Stomach (tissue), 19 donors: ENCODE measurements at places on chromosomes 2 and 18.
A peak's percentile ranks its signal among the peaks of the same experiment; 100 is the strongest.

- DNase-seq = peak; percentile 69
Measured at GRCh38 chr2:237858294-237859081, 935 bp upstream of the RAMP1 start.

- no peak for DNase-seq
Measured at GRCh38 chr2:236743921-236744280, 174.3 kb downstream of the ACKR3 start.

DNA sequence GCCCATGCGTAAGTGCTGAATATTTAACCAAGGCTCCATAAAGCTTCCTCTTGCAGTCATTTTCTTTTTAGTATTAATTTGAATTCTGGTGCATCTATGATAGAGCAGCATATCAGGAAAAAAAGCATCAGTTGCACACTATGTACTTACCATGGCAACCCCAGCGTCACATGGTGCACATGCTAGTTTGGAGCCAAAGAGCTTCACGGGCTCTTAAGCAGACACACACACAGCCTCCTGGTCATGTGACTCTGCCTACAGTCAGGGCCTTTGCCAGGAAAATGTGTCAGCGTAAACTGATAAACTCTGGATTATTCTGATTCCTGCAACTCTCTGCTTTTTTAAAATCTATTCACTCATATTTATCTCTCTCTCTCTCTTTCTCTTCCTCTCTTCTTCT is 30.2 kb downstream of the NYAP2 start:
- peak; percentile 83 for DNase-seq

DNA sequence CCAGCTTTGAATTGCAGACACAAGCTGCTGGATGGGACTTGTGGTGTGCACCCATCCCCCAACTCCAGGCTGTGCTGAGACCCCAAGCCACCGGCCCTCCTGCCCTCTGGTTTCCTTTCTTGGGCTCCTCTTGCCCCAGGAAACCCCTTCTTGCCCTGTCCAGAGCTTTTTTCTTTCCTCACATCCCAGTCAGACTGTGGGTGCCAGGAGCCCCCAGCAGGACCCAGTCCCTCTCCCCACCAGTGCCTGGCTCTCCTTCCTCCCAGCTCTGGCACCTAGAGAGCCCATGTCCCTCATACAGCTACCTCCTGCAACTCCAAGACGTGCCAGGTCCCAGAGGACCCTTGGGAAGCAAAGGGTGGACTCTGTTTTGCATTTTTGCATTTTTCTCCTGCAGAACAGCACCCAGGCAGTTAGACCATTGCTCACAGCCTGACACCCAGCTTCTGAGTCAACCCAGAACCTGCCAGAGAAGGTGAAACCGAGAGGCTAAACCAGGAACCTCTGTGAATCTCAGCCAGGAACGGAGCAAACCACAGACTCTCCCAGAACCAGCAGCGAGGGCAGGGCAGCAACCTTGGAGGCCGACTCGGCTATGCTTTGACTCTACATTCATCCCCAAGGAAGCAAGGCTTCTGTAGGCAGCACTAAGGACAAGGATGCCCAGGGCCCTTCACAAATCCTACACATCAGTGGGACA is 221.1 kb downstream of the ANAPC1 start:
- DNase-seq = no peak

- DNase-seq = no peak
Measured at GRCh38 chr18:70520867-70521266, 232.0 kb downstream of the SOCS6 start.

DNA sequence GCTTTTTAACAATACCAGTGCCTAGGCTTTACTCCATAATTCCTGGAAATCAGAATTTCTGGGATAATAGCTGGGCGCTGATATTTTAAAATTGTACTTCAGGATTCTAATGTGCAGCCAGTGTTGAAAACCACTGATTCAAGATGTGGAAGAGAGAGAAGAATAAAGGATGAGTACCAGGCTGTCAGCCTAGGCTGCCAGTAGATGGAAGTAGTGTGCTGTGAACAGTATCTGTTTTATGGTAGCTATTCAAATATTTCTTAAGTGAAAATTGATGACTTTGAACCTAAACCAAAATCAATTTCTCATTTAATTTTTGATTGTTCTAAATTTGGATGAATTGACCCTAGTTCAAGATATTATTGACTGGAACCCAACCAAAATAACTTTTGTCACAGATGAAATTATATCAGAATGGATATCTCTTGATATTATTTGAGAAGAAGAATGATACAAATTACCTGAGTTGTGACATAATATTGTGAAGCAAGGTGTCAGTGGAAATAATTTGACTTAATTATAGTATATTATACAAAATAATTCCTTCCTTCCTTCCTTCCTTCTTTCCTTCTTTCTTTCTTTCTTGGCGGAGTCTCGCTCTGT is 88.0 kb downstream of the COMMD1 start:
- no peak for DNase-seq

- no peak for DNase-seq
Measured at GRCh38 chr2:138356178-138356577, 145.4 kb upstream of the SPOPL start.

DNA sequence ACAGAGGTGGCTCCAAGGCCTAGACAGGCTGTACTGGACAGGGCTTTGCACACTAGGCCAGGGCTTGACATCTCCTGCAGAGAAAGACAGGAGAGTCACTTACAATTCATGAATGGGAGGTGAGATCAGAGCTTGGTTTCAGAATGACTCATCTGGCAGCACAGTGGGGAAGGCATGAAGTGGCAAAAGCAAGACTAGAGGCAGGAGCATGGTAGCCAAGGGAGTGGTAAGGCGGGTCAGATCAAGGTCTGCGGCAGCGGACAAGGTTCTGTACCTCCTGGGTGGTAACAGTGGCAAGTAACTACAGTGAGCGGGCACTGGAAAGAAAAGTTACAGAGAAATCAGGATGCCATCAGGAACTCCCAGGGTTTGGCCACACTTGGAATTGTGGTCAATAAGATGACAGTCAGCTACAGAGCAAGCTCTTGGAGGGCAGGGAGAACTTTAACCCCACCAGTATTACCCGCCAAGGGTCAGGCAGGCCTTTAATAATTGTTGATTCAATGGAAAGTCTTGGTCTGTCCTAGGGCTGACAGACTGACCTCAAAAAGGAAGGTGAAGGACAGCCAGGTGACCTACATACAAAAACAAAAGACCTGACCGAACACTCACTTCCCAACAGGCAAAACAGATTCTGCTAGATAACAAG is 5.7 kb downstream of the MCFD2 start:
- DNase-seq = no peak

DNA sequence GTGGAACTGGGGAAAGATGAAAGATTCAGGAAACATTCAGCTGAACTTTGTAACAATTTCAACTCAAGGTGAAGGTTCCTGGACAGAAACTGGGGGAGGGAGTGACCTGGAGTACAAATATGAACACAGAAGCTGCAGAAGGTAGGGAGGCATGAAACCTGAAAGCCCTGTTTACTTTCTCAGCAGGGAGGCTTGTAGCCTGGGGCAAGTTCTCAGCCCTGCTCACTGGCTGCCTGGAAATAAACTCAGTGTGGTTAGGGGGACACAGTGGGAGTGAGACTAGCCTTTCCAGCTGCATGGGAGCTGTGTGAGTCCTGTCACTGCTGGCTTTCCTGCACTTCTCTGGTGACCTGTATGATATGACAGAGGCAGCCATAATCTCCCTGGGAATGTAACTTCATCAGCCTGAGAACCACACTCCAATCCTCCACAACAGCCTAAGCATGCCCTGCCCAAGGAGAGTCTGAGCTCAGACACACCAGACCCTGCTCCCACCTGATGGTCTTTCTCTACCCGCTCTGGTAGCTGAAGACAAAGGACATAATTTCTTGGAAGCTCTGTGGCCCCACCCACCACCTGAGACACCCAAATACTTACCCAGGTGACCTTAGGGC is 77.0 kb downstream of the ZSWIM2 start:
- no peak for DNase-seq

DNA sequence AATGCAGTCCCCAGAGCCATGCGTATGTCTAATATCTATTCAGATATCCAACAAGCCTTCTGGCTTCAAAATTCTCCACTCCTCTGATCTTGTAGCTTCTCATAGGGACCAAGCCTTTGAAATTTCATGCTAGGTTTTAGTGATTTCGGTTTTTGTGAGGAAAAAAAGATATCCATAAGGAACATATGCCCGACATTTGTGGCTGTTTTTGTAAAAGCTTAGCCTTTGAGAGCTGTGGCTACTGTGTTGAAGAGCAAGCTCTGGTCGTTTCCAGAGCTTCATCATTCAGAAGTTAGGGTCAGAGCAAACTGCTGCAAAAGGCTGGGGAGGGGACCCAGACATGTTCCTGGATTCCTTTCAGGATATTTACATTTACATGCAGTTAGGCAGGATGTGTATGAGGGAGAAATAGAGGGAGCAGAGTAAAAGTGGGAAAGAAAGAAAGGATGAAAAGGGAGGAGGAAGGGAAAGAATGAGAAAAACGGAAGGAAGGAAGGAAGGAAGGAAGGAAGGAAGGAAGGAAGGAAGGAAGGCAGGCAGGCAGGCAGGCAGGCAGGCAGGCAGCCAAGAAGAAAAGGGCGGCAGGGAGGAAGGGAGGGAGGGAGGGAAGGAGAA is 70.2 kb downstream of the NCKAP5 start:
- DNase-seq = no peak

DNA sequence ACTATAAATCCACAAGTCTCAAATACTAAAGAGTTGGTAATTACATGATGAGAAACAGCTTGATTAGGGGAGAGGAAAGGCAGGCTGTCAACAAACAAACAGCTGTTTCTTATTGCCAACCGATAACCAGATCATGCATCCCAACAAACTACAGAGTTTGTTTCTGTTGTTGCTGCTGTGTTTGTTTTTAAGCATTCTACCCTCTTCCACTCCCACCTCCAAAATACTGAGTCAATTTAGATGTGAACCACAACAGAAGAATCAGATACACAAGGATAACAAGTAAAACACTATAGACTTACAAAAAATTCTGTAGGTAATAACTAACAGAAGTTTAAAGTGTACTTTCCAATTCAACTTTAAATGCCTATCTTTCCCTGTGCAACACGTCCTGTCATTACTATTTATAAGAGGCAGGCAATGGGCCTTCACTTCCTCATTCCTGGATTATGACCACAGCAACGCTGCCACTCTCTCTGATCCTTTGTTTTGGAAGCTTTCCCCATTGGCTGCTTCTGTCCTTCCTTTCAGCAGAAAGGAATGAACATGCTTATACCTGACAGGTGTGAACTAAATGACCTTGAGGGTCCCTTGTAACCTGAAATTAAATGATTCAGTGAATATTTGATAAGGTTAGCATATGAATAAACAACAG is 152.0 kb downstream of the SRBD1 start:
- peak; percentile 84 for DNase-seq
